A549 treated with Mapracorat at 1 μM for 4 hours (cell line): ENCODE measurements at places on chromosomes 6 and 20. TPM values are rescaled to one million over a fixed set of nuclear protein-coding genes. Genes with fewer than 3 reads are reported as not detected.

Gene KCNQ2
- total RNA-seq: 0.21 to 0.72 TPM (median 0.57 TPM) in 5 replicates

Gene SLC17A2
- total RNA-seq: not detected in 5 replicates

Gene PROCR
- total RNA-seq: 104 to 149 TPM (median 141 TPM) in 5 replicates

Gene TSPYL1
- 25.0 to 29.7 TPM (median 28.5 TPM) in 5 replicates for total RNA-seq

Gene HRH3
- total RNA-seq: not detected in 5 replicates

Gene LAMA2
- 0.30 to 1.2 TPM (median 0.51 TPM) in 5 replicates for total RNA-seq

Gene FAM184A
- 0.10 TPM in 1 of 5 replicates, not detected in the others for total RNA-seq

Gene CPXM1
- total RNA-seq: not detected in 5 replicates

Gene SNAP25
- 13.5 to 18.5 TPM (median 16.1 TPM) in 5 replicates for total RNA-seq

Gene HLA-DPB1
- not detected in 5 replicates for total RNA-seq

Gene WFDC12
- not detected in 5 replicates for total RNA-seq

Gene TP53TG5
- total RNA-seq: not detected in 5 replicates

Gene ZC3H12D
- total RNA-seq: 0.02 to 0.12 TPM (median 0.06 TPM) in 4 of 5 replicates, not detected in the other

Gene MICAL1
- total RNA-seq: 11.5 to 19.0 TPM (median 17.5 TPM) in 5 replicates

Gene SLC22A7
- total RNA-seq: not detected in 5 replicates

Gene IMPG1
- total RNA-seq: not detected in 5 replicates

Gene SLC17A1
- total RNA-seq: 0.09 to 0.16 TPM (median 0.12 TPM) in 4 of 5 replicates, not detected in the other

Gene NOTCH4
- 0.81 to 1.3 TPM (median 0.86 TPM) in 5 replicates for total RNA-seq

Gene C20orf96
- 11.0 to 12.2 TPM (median 11.9 TPM) in 5 replicates for total RNA-seq

Gene ARMH2
- not detected in 5 replicates for total RNA-seq

Gene COL11A2
- total RNA-seq: 0.69 to 1.1 TPM (median 0.83 TPM) in 5 replicates

Gene LPA
- total RNA-seq: 0.02 to 0.17 TPM (median 0.06 TPM) in 4 of 5 replicates, not detected in the other

Gene PGC
- total RNA-seq: not detected in 5 replicates

Gene LTA
- 0.10 to 0.16 TPM (median 0.12 TPM) in 3 of 5 replicates, not detected in the others for total RNA-seq

Gene SLC4A11
- total RNA-seq: 8.7 to 10.7 TPM (median 9.9 TPM) in 5 replicates

Gene RIPOR3
- 0.06 TPM in 1 of 5 replicates, not detected in the others for total RNA-seq

Gene RHAG
- not detected in 5 replicates for total RNA-seq

Gene OPRL1
- total RNA-seq: 0.73 to 1.2 TPM (median 0.99 TPM) in 5 replicates

Gene ENPP1
- total RNA-seq: 1.1 to 1.5 TPM (median 1.4 TPM) in 5 replicates

Gene EPB41L1
- 58.5 to 81.6 TPM (median 74.2 TPM) in 5 replicates for total RNA-seq

Gene RBCK1
- total RNA-seq: 100 to 142 TPM (median 138 TPM) in 5 replicates

Gene PEX3
- 10.0 to 12.7 TPM (median 10.3 TPM) in 5 replicates for total RNA-seq

Gene GNMT
- 0.22 to 0.30 TPM in 2 of 5 replicates, not detected in the others for total RNA-seq

Gene EYA2
- total RNA-seq: 1.7 to 2.6 TPM (median 2.3 TPM) in 5 replicates

Gene CYP21A2
- not detected in 5 replicates for total RNA-seq

Gene RBPJL
- not detected in 5 replicates for total RNA-seq

Gene NOX3
- total RNA-seq: not detected in 5 replicates

Gene DSP
- 33.2 to 49.8 TPM (median 44.1 TPM) in 5 replicates for total RNA-seq

Gene HLA-A
- 118 to 154 TPM (median 140 TPM) in 5 replicates for total RNA-seq

Gene SRSF3
- 483 to 688 TPM (median 515 TPM) in 5 replicates for total RNA-seq

Gene GPR31
- not detected in 5 replicates for total RNA-seq

Gene FERMT1
- 14.7 to 16.1 TPM (median 15.7 TPM) in 5 replicates for total RNA-seq

Gene EPM2A
- total RNA-seq: 2.9 to 3.7 TPM (median 3.3 TPM) in 5 replicates

Gene SEL1L2
- total RNA-seq: not detected in 5 replicates

Gene FAM217A
- total RNA-seq: not detected in 5 replicates

Gene COL9A1
- total RNA-seq: not detected in 5 replicates

Gene TREM1
- 0.13 to 0.50 TPM (median 0.24 TPM) in 5 replicates for total RNA-seq

Gene PPIL1
- 41.6 to 46.3 TPM (median 43.4 TPM) in 5 replicates for total RNA-seq

Gene ERVFRD-1
- not detected in 5 replicates for total RNA-seq

Gene PPP1R10
- 28.1 to 45.4 TPM (median 29.3 TPM) in 5 replicates for total RNA-seq

Gene TTK
- 15.9 to 20.5 TPM (median 19.2 TPM) in 5 replicates for total RNA-seq

Gene LST1
- total RNA-seq: 0.16 to 0.36 TPM in 2 of 5 replicates, not detected in the others

Gene TBPL1
- total RNA-seq: 22.5 to 28.3 TPM (median 24.0 TPM) in 5 replicates

Gene DAAM2
- 0.04 to 0.24 TPM (median 0.13 TPM) in 5 replicates for total RNA-seq

Gene PRPH2
- not detected in 5 replicates for total RNA-seq

Gene PSMB1
- total RNA-seq: 238 to 252 TPM (median 244 TPM) in 5 replicates
